ENCODE measurements at places on chromosomes 13 and 19.

DNA sequence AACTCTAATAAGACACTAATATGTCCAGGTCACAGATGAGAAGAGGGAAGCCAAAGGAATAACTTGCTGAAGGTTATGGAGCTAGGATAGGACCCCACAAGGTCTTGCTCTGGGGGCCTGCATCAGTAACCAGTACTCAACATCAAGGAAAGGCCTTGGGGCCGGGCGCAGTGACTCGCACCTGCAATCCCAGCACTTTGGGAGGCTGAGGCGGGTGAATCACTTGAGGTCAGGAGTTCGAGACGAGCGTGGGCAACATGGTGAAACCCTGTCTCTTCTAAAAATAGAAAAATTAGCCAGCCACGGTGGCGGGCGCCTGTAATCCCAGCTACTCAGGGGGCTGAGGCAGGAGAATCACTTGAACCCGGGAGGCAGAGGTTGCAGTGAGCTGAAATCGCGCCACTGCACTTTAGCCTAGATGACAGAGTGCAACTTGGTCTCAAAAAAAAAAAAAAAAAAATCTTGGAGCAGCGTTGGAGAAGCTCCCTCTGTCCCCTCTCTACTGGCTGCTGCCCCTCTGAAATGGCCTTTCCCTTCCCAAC lies 1.8 kb downstream of the LONP1 start:
- no peak for DNase-seq

DNA sequence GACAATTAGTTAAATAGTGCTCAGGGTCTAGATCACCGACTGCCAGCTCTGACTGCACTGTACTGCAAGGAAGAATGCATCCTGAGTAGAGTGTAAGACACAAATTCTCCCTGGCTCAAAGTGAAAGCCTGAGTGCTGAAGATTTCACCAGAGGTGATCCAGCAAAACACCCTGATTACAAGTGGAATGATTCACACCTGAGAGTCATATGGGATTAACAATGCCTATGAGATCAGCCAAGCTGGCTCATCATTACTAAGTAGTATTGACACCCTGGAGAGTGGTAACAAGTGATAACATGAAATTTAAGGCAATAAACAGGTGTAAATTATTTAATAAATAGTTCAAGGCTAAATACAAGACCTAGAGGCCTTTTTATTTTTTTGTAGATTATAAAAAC lies 403.8 kb upstream of the PRR20A start:
- DNase-seq: no peak

DNA sequence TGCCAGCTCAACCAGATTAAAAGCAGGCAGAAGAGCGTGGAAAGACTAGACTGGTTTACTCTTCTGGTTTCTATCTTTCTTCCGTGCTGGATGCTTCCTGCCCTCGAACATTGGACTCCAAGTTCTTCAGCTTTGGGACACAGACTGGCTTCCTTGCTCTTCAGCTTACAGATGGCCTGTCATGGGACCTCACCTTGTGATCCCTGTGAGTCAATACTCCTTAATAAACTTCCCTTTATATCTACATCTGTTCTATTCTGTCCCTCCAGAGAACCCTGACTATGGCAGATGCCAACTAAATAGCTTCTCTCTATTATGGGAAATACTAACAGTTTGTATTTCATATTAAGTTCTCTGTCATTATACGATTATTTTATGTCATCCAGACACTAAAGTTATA lies 609.1 kb downstream of the LMO7 start:
- DNase-seq: no peak

GRCh38 chr13:85853161-85853894 lies 54.1 kb upstream of the SLITRK6 start:
- DNase-seq: no peak

DNA sequence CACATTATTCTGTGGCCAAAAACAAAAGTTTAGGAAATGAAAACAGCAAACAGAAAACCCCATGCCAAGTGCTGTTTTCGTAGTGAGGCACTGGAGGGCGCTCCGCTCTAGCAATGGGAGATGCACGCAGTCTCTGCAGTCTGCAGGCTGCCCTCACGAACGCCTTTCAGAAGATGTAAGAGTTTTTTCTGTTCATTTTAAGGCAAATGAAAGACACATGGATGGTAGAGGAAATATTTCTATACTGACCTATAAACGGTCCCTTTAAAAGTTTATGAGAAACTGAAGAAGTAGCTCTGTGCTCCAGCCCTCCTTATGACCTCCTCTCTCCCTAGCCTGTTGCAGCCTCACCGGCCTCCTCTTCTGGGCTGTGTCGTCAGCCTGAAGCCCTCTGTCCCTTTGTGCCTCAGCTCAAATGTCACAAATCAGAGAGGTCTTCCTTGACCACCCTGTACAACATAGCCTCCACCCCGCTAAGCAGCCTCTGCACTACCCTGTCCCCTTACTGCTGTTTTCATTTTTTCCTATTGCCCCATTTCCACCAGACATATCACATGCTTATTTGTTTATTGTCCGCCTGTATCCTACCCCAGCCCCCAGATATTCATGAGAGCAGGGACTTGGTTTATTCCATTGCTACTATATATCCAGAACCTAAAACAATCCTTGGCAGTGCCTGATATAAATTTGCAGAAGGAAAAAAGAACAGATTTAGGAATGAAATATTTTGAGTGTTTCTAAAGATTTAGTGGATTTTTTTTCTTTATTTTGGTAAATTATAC lies 116.4 kb downstream of the TM9SF2 start:
- no peak for DNase-seq

DNA sequence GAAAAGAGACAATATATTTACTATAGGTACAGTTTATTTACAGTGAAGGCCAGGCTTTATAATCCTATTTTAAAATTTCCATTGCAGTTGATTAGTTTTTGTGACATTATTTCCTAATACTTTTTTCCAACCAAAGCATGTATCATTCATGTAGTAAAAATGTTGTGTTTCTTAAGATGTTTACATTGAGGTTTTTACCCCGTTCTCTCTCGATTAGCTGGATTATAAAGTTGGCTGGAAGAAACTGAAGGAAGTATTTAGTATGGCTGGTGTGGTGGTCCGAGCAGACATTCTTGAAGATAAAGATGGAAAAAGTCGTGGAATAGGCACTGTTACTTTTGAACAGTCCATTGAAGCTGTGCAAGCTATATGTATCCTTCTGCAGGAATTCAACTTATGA lies 21.2 kb downstream of the HNRNPM start:
- no peak for DNase-seq

- no peak for DNase-seq
These were observed 26.6 kb downstream of the SHISA2 start for GRCh38 chr13:26025196-26025595.

DNA sequence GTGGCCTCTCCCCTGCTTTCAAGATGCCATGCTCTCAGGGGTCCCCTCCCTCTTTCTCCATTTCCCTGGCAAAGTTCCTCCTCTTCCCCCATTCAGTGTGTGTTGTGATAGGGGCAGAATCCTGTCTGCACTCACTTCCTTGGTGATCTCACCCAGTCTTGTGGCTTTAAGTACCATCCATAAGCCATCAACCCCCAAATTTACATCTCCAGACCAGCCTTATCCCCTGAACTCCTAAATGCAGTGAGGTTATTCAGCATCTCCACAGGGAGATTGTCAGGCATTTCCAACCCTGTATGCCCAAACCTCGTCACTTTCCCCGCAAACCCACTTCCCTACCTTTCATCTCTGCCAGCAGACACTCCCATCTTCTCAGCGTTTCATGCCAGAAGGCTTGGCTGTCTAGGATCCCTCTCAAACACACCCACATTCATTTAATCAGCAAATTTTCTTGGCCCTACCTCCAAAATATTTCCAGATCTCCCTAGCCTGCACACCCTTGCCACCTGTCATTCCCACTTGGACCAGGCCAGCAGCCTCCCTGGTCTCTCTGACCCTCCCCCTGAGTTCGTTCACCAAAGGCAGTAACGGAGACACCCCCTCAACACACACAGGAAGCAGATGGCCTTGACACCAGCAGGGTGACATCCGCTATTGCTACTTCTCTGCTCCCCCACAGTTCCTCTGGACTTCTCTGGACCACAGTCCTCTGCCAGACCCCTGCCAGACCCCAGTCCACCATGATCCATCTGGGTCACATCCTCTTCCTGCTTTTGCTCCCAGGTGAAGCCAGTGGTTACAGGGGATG lies at the start of gene HCST:
TSS of gene HCST (plus strand) at position 676 of the 808 bp plus-strand sequence. CDS start at position 741, 65 bp downstream.
- DNase-seq: peak; percentile 67

- DNase-seq: no peak
These were observed 22.5 kb upstream of the VSTM2B start for GRCh38 chr19:29503140-29503758.

- DNase-seq: no peak
These were observed 297.8 kb downstream of the OXGR1 start for GRCh38 chr13:96696389-96696900.

DNA sequence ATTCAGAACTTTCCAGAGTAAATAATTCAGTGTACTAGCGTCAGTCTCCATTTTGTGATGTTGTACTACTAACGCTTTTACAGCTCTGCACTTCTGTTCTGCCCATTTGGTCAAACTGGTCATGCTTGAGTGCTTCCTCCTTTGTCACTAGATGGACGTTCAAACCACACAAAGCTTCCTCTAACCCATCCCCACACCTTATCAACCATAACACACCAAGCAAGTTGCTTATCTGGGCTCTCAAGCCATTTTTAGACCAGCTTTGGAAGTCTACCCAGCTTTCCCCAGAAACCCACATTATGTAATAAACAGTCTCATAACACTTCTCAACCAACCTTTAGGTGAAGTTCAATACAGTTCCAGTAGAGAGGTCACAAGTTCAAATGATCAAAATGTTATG lies 2.3 kb upstream of the ZNF347 start:
- no peak for DNase-seq

- no peak for DNase-seq
These were observed 383.4 kb downstream of the LMO7 start for GRCh38 chr13:76019421-76020044.

GRCh38 chr19:55032170-55032800 lies 5.8 kb downstream of the GP6 start:
- DNase-seq: no peak

- DNase-seq: no peak
These were observed 23.9 kb upstream of the METTL21C start for GRCh38 chr13:102718746-102719145.

DNA sequence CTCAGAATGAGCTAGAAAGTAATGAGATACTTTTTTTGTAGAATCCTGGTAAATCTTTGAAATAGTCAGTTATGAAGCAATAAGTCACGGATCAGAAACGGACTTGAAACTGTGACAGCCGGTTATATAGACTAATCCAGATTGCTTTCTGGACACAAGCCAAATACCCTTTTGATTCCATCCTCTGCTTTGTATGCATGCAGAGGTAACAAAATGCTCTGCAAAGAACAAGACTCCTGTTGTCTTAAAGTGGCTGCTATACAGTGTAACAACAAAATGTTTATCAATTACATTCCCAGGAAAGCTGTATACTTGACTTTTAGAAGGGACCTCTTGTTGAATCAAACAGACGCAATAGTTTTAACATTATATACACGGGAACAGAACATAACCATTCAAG lies 66.5 kb upstream of the STARD13 start:
- DNase-seq: no peak

DNA sequence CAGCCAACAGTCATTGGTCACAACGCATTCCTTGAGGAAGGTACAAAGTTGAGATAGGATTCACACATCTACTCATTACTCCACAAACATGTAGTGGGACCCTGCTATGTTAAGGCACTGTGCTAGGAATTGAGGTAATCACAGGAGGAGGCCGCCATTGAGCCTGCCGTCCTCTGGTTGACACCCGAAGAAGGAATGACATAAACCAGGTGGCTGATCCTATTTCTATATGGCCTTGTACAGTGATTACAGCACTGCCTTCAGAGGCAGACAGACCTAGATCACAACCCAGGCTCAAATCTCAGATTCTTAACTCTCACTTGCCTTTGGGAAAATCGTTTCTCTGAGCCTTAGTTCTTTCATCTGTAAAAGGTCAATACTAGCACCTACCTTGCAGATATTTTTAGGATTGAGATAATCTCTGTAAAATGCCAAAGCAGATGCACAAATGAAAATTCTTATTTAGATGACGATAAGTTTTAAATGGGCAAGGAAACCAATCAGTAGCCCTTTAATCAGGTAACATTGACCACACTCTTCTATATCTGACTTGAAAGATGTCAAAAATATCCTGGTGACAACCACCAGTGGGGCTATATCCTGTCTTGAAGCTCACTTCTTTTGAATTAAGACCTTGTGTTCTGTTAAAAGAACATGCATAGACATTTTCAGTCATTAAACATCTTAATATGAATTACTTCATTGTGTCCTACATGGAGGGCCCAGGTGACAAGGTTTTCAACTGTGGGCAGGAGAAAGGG lies 251.6 kb downstream of the KCTD12 start:
- DNase-seq: no peak

- DNase-seq: peak; percentile 95
These were observed 9.0 kb upstream of the JUND start for GRCh38 chr19:18290302-18291018.

GRCh38 chr19:48966541-48967345 lies 1.6 kb downstream of the FTL start:
- DNase-seq: no peak

- no peak for DNase-seq
These were observed 5.3 kb downstream of the ZNF296 start for GRCh38 chr19:45070861-45071544.

DNA sequence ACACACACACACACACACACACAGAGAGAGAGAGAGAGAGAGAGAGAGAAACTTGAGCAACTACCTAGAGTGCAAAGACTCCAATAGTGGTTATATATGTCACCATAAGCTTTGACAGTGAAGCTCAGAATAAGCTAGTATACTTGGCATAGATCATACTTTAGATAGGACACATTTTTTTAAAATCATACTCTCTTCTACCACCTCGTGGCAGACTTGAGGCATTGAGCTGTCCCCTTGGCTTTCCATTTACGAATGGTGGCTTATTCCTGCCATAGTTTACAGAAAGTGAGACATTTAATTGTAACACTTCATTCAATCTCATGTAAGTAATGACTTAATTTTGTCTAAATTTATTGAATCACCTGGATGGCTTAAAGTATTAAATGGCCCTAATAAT lies 108.2 kb downstream of the EDNRB start:
- DNase-seq: no peak

DNA sequence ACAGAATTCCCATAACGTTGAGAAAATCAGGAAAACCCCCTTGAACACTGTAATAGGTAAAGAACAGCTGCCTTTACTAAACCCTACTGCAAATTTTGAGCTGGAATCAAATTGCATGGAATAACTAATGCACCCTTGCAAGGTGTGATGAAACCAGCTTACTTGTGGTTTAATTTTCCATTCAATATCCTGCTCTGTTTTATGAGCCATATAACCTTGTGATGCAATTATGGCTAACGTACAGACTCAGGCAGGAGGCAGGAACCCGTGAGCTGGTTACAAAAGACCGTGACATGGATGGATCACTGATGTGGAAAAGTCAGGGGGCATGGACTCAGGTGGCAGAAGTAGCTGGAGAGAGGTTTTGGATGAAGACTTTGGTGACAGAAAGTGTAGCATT lies 438.6 kb downstream of the COG6 start:
- no peak for DNase-seq

- no peak for DNase-seq
These were observed 1.7 kb upstream of the RASIP1 start for GRCh38 chr19:48742096-48742495.

- no peak for DNase-seq
These were observed 96.3 kb downstream of the MYCBP2 start for GRCh38 chr13:77230560-77230959.

GRCh38 chr19:10646456-10647159 lies 7.5 kb upstream of the ILF3 start:
- no peak for DNase-seq

- no peak for DNase-seq
These were observed 629.9 kb downstream of the DIAPH3 start for GRCh38 chr13:59533561-59534555.

Measured in CD4-positive, alpha-beta T cell treated with Interferon alpha-2 for 1 hour (primary cell).